ENCODE measurements at places on chromosomes 12 and 14.

DNA sequence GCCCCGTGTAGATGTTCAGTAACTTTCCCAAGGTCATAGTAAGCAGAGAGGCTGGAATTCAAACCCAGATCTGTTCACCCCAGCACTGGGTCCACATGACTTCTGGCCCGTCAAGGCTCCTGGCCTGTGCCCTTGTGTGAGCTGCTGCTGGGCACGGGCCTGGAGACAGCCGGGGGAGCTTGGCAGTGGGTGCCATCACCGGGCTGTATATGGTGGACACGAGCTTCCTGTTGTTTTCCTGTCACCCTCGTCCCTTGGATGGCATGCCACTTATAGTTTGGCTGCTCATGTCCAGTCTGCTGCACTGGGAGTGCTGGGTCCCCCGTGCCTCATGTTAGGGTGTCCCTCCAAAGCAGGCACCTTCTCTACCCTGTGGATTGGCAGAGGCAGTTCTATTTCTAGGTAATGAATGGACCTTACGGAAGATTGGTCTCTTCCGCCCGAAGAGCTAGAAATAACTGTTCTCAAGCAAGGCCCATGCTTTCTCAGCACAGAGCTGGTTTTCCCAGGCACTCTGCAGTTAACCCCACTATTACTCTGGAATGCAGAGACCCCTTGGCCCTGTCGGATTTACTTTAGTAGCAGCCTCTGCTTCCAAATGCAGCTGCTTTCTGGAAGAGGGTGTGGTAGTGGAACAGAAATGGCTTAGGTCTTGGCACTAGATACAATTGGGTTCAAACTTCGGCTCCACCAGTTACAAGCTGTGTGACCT, 44.3 kb downstream of the ELK3 start:
- DNase-seq: no peak

- DNase-seq: peak; percentile 50
These were observed 215.0 kb upstream of the EEA1 start for GRCh38 chr12:93144109-93144508.

DNA sequence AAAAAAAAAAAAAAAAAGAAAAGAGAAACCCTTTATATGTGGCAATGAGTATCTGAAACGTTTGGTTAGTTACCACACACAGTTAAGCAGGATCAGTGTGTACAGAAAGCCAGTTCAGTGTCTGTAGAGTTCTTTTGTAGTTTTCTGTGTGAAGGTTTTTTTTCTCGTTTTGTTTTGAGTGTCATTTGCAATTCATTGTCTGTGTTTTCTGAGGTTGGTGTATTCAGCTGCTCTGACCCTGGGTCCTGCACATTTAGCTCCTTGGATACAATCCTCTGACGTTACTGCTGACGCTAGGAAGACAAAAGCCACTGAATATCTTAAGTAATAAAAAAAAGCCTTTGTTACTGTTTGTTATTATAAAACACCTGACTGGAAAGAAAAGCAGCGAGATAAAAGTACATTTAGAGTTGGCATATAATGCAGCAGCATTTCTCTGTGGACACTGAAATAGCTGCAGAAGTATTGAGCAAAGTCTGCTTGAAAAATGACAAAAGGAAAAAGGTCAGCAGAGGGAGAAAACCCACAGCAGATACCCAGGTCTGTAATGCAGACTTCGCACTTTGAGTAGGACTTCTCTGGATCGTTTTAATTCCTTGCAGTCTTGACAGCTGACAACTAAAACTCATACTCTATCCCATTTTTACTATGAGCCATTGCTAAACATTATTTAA, 89.0 kb downstream of the POLR3B start:
- no peak for DNase-seq

DNA sequence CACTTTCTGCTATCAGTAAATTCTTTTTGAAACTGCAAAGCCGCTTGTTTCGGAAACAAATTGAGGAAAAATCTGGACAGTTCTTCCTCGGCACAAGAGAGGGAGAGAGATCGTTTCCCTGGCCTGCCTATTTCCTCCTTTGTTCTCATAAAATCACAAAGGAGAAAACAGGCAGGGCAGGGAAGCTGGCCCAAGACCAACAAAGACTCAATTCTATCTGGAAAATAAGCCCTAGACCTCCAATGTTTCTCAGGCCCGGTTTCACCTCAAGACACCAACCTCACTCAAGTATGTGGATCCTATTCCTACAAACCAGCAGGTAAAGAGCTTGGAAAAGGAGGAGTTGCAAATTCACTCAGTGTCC, 19.5 kb downstream of the DICER1 start:
- no peak for DNase-seq

DNA sequence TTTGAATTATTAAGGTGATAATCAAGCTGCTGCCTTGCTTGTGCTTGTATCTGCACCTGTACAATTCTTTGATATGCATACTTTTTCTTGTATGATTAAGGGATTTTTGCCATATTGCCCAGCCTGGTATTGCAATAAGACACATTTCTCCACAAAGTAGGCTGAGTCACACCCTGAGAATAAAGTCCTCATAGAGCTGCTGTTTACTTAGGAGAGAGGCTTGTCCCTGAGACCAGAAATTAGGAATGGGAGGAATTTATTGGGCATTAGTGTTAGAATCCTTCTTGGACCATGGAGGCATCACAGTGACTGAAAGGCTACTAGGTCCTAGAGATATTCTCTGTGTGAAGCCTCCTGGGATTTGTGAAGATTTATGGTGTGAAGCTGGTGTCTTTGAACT, 506.8 kb upstream of the FBXO33 start:
- no peak for DNase-seq

DNA sequence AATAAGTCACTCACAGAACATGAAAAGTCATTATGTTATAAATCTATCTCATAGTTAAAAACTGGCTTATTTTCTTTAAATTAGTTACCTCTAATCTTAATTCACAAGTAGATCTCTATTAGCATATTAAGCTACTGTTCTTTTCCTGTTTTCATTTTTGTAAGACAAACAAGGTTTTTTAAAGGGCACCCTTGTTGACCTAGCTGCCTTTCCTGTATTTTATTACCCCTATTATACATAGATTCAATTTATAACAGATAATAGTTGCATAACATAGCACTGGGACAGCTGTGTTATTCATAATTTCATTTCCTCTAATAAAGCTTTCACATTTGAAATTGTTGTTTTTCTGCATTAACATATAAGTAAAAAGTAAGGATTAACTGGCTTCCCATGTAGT, 1500.7 kb upstream of the FLRT2 start:
- DNase-seq: no peak

- DNase-seq: peak; percentile 32
These were observed 2.6 kb upstream of the SLC11A2 start for GRCh38 chr12:51028813-51029150.

DNA sequence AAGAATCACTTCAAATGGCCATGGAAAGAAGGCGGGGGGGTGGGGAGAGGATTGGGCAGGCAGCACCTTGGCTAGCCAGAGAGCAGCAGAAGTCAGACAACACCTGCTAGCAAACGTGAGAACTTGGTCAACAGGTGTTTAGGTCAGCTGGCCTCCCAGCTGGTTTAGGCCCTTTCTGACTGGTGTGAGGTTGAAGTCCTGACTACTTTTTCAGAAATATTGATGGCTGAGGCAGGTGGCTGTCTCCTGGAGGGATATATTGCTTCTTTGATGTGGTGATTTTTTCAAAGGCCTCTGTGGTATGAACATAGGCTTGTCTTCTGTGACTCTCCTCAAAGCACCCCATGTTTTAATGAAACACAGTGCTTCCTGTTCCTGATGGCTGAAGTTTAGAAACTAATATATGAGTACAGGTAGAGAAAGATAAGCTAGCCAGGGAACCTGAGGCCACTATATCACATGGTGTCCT, 238.2 kb upstream of the SSTR1 start:
- DNase-seq: no peak

DNA sequence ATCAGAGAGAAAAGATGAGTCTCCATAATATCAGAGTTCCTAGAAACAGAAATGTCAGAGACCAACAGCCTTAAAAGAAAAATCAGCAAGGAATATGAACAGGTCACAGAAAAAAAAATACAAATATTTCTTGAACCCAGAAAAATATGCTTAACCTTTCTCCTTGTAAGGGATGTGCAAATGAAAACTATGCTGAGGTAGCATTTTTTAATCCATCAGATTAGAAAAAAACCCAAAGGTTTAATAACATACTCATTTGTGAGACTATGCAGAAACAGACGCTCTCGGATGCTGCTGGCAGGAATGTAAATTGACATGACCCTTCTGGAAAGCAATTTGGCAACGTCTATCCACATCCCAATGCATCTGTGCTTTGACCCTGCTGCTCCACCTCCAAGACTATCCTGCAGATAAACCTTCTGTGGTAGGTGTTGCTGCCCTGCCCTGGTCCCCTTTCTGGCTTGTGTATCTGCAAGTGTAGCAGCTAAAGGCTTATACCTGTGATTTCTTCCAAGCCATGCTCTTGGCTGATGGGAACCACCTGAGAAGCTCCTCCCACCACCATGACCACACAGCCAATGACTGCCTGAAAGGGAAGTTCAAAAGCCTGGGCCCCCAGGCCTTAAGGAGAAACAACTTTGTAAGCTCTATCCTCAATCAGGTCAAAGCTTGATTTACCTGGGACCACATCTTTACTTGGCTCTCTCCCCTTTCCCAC, 49.4 kb downstream of the LTBP2 start:
- no peak for DNase-seq
